ENCODE measurements at places on chromosomes 5 and 9.
A peak's percentile ranks its signal among the peaks of the same experiment; 100 is the strongest.

GRCh38 chr9:90799271-90799852 is 2.3 kb upstream of the SYK start:
- DNase-seq: no peak

DNA sequence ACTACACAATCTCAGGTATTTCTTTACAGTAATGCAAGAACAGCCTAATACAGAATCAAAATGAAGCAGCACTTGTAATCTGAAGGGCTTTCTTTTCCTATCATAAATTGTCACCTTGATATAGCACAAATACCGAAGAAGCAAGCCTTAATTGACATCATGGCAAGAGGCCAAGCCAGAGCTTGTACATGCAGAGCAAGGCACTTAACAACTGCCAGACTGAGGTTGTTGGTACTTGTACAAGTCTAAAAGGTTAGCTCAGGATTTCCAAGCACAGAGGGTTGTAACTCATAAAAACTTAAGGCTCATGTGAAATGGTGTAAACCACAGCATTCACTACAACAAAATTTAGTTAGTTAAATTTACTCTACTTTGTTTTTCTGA is 158.8 kb upstream of the SPEF2 start:
- no peak for DNase-seq

GRCh38 chr5:133565993-133566392 is 46.3 kb downstream of the FSTL4 start:
- peak; percentile 5 for DNase-seq

GRCh38 chr5:39566891-39567290 is 142.1 kb upstream of the DAB2 start:
- no peak for DNase-seq

GRCh38 chr5:153460421-153460820 is 30.0 kb upstream of the GRIA1 start:
- DNase-seq: no peak

- no peak for DNase-seq
These were observed 62.3 kb upstream of the TXNDC8 start for GRCh38 chr9:110399983-110400382.

Data from stimulated activated CD4-positive, alpha-beta T cell treated with anti-CD3 and anti-CD28 coated beads, Interleukin-12 subunit alpha, Interleukin-12 subunit beta, amount 100 ng/mL, for 48 hours (primary cell).